CD4-positive, alpha-beta T cell (primary cell): ENCODE measurements at places on chromosomes 6 and 20.

GRCh38 chr6:2448826-2449571 lies 203.6 kb upstream of the GMDS start:
- DNase-seq, result no peak

DNA sequence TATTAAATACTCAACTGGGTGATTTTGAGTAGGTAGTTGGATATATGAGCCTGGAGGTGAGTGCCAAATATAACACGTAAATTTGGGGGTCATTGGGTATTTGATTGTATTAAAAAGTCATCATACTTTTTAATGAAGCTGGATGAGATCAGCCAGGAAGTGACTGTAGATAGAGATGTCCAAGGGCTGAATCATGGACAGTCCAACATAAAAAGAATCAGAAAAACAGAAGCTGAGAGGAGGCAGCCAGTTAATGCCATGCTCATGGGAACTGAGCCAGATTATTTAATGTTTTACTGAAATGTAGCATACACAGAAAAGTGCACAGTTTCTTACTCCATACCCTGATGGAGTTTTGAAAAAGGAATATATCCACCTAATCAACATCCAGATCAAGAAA lies 435.5 kb upstream of the PLCB4 start:
- no peak for DNase-seq

DNA sequence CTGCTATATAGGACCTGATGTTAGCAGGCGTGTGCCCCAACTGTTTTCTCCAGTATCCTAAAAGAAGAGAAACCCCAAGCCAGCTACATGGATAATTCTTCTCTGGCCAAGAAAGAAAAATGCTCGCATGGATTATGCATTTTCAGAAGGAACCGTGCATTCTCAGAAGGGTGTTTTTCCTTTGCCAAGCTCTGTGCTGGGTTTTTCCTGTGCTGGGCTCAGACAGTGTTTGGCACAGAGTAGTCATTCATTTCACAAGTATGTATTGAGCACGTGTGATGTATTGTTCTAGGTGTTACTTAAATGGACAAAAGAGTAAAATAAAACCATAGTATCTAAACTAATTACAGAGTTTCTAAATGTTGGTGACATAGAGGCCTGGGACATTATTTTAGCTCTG lies 62.7 kb upstream of the ZNF133 start:
- no peak for DNase-seq

DNA sequence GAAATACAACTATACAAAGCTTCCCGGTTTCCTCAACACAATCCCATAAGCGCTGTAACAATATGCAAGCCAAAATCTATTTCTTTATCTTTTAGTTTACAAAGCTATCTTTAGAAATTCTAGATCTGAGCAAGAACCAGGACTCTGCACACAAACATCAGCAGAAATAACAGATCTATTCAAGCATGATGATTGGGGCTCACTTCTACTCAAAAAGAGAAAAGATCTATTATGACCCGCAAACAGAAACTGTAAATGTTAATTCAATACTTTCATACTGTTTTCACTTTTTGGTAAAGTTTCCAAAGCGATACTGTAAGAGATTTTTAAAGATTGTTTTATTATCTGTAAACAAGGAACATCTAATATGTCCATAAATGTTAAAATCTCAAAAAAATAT lies 86.6 kb downstream of the SESN1 start:
- no peak for DNase-seq

GRCh38 chr20:59024111-59024530 lies 4.9 kb downstream of the TUBB1 start:
- no peak for DNase-seq

GRCh38 chr20:25230166-25230831 lies 17.6 kb upstream of the PYGB start:
- no peak for DNase-seq
